RKO (cell line): ENCODE measurements at places on chromosomes 6 and 20.

GRCh38 chr20:13870170-13870748, 85.4 kb downstream of the NDUFAF5 start:
- no peak for DNase-seq

- DNase-seq = no peak
These were observed 1.1 kb upstream of the DCBLD1 start for GRCh38 chr6:117481278-117481925.

DNA sequence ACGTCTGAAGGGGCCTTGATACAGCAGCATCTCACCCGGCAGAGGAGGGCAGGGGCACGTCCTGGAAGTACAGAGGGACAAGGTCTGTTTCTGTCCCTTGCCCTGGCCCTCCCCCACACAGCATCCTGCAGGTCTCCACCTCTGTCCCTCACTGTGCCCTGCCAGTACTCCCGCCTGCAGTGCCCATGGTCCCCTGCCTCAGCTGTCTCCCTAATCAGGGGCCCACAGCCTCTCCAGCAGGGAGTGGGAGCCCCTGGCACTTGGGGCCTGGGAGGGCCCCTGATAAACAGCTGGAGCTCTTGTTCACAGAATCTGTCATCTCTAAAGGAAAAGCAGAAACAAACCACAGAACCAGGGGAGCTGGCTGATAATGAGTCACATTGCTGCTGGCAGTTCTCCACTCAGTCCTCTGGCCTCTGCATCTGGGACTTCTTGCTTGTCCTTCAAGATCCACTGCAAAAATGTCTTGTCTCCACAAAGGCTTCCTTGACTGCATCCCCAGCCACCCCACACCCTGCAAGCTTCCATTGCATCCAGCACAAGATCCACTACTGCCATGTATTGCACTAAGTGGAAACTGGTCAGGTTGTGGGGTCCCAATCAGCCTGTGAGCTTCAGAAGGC, 33.2 kb upstream of the TAF8 start:
- peak; percentile 21 for DNase-seq

DNA sequence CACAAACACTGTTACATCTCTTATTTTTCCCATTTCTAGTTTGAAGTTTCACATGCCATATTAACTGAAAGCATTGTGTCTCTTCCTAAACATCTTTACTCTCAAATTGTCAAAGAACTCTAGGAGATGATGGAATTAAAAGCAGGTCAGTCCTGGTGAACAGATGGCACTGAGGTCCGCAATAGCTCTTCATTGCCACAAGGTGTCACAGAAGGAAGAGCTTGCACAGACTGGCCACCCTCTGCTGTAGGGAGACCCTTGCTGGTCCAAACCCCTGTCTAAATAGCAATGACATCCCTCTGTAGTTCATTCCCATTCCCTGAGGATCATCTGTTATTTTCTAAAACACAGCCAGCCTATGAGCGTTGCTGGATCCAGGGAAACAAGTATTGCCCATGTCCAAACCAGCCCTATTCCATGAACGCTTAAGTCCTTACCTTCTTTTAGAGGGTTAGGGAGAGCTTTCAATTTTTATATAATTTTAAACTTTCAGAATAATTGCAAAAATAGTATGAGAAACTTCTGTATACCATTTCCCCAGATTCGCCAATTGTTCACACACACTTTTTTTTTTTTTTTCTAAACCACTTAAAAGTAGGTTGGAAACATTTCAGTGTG, 10.1 kb upstream of the HDAC2 start:
- peak; percentile 54 for DNase-seq

DNA sequence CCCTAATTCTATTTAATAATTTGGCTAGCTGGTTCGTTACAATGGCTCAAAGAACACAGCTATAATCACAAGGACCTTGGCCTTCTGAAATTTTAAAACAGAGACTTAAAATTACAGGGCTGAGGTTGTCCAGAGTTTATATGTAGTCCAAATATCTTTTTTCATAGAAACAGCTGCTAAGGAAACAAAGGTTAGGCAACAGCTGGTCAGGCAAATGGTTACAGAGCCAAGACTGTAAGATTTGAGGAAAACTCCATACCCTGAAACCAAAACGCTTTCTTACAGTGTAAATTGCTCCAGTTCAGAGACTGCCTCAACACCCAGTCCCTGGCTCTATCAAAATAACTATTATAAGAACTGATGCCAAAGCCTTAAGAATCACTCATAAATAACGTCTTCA, 9.7 kb upstream of the ARHGAP18 start:
- DNase-seq = no peak

DNA sequence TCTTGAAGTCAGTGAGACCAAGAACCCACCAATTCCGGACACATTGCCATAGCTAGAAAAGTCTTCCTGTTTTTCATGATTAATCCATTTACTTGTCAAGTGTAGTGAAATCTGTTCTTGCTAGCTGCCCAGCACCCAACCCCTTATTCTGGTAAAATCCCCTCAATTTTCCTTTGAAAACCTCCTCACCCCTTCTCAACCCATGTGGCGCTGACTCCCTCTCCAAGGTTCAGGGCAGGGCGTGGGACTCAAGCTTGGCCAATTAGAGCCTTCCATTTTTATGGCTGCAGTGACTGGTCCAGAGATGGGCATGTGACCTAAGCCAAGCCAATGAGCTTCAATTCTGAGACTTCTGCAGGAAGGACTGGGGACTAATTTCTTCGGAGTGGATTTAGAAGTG, 9.8 kb upstream of the ZBP1 start:
- DNase-seq = no peak

DNA sequence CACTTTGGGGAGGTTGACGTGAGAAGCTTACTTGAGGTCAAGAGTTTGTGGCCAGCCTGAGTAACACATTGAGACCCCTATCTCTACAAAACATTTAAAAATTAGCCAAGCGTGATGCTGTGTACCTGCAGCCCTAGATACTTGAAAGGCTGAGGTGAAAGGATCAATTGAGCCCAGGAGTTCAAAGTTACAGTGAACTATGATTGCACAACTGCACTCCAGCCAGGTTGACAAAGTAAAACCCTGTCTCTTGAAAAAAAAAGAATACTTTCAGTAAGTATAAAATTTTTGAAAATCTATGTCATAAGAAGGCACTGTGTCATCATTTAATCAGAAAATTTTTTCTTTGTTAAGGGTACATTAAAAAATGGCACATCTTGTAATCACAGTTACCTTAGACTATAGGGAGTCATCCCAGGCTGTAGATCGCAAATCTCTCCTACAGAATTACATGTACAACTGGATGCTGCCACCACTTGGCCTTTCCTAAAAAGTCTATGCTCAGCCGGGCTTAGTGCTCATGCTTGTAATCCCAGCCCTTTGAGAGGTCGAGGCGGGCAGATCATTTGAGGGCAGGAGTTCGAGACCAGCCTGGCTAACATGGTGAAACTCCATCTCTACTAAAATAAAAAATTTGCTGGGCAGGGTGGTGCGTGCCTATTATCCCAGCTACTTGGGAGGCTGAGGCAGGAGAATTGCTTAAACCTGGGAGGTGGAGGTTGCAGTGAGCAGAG, 17.0 kb upstream of the MRS2 start:
- DNase-seq = no peak

GRCh38 chr6:43188426-43188825, 6.4 kb downstream of the CUL9 start:
- DNase-seq = no peak

DNA sequence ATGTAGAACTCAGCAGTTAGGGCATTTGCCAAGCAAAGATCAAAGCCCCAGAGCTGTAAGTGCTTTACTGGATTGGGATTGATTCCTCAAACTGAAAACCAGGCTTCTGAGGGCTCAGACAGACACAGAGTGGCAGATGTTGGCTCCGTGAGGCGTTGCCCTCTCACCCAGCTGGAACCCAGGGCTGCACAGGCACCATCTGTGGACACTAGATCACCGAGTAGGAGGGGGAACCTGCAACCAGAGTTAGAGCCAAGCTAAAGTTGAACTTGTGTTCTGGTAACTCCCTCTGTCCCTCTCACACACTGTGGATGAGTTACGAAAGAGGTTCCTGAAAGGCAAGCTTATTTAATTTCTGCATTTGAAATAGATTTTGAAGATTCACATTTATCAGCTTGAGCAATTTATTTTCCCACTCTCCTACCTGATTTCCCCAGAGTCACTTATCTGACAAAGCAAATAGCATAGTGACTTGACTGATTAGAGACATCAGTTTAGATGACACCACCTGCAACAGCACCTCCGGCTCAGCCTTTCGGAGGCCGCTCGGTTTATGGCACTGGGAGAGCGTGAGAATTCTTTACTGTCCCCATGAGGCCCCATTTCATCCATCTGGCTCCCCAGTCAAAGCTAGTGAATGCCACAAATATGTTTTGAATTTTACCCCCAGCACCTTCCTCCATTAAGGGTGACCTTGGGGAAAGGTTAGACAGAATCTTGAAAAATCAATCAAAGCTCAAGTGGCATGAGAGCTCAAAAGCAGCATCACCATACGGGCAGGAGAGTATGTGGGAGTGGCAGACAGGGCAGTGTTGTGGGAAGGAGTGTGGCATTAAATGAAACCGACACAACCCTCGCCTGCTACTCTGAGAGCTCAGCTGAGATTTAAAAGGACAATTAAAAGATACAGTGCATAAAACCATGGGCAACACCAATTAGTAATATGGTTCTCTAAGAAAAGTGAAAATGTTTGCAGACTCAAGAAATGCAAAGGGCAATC, 48.5 kb downstream of the RPF2 start:
- DNase-seq = no peak

- no peak for DNase-seq
These were observed 195.9 kb downstream of the TENT5A start for GRCh38 chr6:81556551-81556950.

DNA sequence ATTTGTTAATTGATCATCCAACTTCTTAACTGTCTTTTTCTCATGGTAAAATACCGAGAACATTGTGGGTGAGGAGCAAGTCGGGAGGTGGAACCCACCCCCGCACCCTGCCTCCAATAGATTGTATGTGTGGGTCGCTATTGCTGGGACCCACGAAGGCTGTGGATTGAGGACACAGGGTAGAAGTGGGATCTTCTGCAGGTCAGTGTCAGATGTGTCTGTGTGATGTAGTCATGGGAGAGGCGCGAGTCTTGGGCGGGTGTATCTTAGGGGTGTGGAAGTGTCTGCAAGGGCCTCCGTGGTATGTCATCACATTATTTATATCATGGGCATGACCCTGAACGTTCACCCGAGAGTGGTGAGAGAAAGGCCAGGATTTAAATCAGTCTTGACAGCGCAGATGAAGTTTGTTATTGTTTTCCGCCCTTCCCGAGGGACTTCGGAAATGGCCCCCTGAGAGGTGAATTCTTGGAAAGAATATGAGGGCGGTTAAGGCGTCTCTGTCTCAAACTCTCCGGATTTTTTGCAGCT, 472 bp upstream of the PAQR8 start:
- no peak for DNase-seq

DNA sequence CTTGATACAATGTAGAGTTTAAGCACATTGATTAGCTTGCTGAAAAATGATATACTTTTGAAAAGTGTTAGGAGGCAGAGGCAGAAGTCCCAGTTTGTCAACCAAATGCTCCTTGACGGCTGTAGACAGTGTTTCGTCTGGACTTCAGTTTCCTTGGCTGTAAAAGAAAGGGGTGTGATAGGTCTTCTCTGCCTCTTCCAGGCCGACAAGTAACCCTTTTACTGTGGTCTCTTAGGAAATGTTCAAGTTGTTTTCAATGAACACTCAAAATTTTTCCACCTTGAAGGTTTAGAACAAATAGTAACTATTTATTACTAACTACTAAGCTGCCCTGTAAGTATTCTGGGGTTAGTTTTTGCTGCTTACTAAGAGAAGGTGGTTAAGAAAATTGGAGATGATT, 122.4 kb downstream of the IRF4 start:
- no peak for DNase-seq

DNA sequence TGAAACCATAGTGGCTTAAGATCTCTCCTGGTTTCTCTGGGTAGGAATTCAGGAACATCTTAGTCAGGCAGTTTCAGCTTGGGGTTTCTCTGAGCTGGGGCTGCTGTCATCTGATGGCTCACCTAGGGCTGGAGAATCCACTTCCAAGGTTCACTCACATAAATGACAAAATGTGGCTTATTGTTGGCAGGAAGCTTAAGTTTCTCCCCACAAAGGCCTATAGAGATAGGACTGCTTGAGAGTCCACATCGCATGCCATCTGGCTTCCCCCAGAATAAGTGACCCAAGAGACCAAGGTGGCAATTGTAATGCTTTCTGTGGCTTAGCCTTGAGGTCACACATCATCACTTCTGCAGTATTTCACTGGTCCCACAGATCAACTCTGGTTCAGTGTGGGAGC, 131.4 kb downstream of the EDN1 start:
- no peak for DNase-seq
